ENCODE measurements at places on chromosomes 2 and 18.

DNA sequence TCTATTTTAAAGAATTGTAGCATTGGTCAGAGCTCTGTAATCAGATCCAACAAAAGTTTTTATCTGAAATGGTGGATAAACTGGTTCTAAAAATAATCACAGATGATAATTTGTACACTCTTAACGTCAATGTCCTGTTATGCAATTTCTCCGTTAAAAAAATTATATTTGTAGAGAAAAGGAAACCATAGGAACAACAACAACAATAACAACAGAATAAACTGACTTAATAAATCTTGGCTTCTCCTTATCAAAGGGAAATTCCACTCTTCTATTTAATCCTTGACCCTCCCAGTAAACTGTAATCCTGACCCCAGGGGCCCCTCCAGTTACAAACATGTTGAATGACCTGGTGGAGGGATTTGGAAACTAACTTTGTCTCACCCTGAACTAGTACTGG lies 78.6 kb upstream of the ZFP36L2 start:
- DNase-seq: no peak

- no peak for DNase-seq
Measured at GRCh38 chr2:183029219-183029618, 9.0 kb downstream of the NCKAP1 start.

GRCh38 chr2:5673145-5674025 lies 18.8 kb upstream of the SOX11 start:
- DNase-seq: no peak

GRCh38 chr2:7513834-7514233 lies 596.6 kb downstream of the RNF144A start:
- no peak for DNase-seq

DNA sequence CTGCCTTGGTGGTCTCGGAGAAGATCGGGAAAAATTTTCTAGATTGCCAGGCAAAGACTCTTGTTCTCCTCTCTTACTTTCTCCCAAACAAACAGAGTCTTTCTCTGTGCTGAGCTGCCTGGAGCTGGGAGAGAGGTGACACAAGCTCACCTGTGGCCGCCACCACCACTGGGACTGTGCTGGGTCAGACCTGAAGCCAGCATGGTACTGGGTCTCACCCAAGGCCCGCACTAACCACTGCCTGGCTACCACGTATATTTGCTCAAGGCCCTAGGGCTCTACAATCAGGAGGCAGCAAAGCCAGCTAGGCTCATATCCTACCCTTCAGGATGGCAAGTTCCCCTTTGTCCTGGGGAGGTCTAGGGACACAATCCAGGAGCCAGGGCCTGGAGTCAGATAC lies 312.2 kb downstream of the DLGAP1 start:
- no peak for DNase-seq

DNA sequence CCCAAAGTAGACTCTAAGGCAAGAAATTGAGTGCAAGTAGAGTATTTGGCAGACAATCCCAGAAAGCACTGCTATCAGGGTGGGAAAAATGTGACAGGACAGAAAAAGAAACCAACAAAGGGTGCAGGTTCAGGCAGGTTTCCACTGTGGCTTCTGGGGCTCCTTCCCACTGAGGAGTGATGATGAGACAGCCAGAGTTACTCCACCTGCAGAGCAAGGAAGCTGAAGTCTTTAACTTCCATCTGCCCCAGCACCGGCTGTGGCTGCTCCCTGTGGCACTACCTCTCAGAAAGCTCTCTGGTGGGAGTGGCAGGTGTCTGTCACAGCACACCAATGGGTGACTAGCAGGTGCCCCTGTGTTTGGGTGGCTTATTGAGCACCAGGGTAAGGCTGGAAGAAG lies 37.6 kb upstream of the ACKR3 start:
- no peak for DNase-seq

DNA sequence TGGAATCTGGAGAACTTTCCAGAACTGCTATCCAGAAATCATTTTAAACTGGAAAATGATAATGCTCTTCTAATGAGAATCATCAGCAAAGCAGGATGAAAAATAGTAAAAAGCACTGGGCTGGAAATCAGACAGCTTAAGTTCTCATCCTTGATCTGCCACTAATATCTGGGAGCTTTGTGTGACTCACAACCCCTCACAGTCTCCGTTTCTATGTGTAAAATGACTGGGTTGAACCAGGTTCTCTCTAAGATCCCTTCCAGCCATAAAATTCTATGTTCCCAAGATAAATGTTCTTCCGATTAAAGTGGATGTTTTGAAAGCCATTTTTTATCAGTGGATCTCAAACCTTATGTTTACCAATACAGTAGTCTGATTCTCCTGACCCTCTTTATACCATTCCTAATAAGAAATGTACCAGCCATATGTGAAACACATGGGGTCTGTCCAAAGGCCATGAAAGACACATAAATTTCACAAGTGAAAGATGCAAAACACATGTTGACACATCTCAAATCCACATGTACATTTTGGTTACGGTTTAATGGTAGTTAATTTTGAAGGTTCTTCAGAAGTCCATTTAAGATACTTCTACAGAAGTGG lies 188.8 kb downstream of the EN1 start:
- DNase-seq: no peak

GRCh38 chr2:8495189-8495989 lies 186.5 kb upstream of the ID2 start:
- no peak for DNase-seq

GRCh38 chr18:26772691-26773090 lies 92.8 kb downstream of the AQP4 start:
- DNase-seq: no peak

DNA sequence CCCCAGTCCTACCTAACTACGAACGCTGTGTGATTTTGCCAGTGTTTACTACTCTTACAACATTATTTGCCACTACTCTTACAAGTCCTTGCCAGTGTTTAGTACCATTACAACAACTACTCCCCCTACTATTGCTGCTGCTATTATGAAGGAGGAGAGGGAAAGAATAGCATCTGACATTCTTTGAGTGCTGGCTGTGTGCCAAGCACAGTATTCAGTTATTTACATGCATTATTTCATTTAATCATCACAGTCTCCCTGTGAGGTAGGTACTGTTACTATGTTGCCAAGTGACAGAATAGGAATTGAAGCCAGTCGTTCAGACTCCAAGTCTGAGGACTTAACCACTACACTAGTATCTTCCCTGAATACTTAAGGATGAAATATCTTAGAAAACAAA lies 185.9 kb upstream of the FOSL2 start:
- DNase-seq: no peak

- no peak for DNase-seq
Measured at GRCh38 chr2:19488009-19488691, 129.7 kb upstream of the OSR1 start.

- DNase-seq: no peak
Measured at GRCh38 chr2:113024764-113025163, 19.5 kb downstream of the IL36A start.

- DNase-seq: no peak
Measured at GRCh38 chr2:174335988-174336500, 1.3 kb downstream of the SP9 start.

GRCh38 chr2:181697126-181697525 lies 16.8 kb upstream of the NEUROD1 start:
- DNase-seq: no peak

DNA sequence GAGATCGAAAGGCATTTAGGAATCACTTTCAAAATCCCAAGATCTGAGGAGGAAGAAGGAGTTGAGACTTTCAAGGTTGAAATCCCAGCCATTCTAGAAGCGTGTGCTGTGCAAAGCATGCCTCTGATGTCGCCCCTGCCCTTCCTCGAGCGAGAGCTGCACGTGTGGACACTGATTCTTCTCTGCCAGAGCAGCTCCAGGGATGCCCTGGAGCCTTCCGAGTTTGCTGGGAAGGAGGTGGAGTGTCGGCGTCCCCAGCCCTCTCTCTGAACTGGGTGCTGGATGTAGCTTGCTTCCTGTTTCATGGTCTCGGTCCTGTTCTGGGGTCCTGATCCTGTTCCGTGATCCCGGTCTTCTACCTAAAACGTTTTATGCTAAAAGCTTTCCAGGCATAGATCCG lies 76.1 kb downstream of the TWIST2 start:
- no peak for DNase-seq

GRCh38 chr2:8639122-8639635 lies 42.7 kb upstream of the ID2 start:
- DNase-seq: no peak

All from stimulated activated CD4-positive, alpha-beta T cell treated with anti-CD3 and anti-CD28 coated beads, Interleukin-4, amount 100 ng/mL, for 24 hours (primary cell).